ENCODE measurements at places on chromosomes 1 and 21.

- no peak for DNase-seq
Observed at GRCh38 chr1:71339238-71339637, 258.4 kb upstream of the ZRANB2 start.

GRCh38 chr1:183810756-183811544, 6.0 kb downstream of the RGL1 start:
- no peak for DNase-seq

DNA sequence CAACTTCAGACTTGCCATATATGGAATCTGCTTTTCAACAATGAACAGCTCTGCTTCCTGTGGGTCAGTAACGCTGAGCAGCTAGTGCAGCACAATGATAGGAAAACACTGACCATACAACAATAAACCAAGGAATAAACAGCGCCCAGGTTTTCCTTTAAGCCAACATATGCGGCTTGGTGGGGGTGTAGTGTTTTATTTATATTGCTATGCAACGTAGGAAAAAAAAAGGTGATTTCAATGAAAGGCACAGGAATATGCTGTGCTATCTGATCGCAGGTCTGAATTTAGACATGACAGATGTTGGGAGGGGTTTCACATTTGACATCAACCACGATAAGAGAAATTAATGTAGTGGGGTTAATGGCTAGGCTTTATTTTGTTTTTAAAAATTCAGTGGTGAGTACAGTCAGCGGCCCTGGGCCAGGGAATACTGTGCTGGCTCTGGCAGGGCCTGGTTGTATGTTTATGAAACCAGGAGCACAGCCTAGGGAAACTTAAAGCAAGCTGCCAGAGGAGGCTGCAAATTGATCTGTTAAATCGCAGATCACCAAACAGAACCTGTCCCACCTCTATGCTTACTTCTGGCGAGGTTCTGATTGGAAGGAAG, 4.3 kb downstream of the TSPAN2 start:
- no peak for DNase-seq

DNA sequence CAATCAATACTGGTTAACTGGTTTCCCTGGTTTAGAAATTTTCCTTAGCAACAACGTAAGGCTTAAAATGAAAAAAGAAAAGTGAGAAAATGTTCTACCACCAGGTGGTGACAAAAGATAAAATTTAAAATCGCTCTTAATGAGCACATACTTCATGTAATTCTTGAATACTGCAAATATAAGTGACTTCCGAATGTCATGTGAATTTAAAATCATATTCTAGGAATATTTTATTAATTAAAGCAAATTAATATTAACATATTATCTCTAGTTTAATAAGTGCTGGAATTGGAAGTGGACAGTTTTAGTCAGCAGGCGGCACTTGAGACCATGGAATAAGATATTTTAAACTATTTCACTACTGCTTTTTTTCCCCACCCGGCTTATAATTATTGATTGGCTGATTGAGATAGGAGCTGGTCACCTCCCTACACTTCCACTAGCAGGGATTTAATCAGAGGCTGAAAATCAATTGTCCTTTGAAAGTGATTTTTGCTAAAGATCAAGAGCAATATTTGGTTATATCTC, 5.0 kb upstream of the ADAMTS1 start:
- peak; percentile 56 for DNase-seq

DNA sequence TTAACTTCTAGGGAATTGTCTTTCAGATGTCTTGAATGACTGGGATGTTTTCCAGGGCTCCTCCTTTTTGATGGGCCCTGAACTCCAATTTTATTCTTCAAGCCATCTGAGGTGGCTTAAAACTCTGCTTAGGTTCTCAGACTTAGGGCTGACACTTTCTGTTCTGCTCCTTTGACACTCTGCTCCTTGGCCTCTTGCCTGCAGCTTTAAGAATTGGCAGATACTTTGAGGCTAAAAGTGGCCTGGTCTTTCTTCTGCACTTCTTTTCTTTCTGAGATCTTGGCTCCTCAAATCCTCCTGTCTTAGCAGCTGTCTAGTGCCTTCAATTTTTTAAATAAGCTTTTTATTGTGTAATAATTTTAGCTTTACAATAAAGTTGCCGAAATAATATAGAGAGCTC, 294.6 kb downstream of the RPS6KC1 start:
- no peak for DNase-seq

DNA sequence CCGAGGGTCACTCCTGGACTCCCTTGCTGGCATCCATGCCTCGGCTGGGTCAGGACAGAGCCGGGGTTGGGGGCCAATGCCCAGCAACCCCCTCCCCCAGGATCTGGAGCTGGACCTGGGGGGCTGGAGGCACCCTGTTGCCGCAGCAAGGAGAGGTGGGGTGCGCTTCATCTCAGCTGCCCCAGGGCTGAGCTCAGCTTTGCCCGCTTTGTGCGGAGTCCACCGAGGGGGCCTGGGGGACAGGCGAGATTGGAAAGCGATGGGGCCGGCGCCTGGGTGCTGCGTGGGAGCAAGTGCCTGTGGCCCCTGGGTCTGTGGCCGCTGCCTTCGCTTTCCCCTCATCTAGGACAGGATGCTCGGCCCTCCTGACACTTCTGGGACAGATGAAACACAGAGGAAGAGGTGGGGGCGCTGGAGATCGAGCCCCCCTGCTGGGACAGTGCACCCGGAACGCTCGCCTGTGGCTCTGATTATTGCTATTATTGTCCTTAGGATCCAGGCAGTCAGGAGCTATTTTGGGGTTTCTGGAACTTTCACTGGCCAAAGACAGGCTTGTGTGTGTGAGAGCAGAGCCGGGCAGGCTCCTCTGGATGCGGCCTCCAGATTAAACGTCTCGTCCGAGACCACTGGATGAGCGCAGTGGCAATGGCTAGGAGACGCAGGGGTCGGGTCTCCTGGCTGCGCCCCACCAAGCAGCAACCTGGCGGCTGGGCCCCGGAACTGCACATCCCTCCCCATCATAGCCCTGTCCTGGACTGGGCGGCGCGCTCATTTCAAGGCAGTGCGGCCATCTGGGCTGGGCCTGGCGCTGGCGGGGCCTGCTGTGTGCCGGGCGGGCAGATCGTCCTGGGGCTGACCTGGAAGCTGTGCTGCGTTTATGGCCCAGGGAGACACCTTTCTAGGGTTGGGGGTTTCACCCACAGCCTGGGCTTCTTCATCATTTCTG, 13.8 kb downstream of the PRDM16 start:
- no peak for DNase-seq

- DNase-seq = no peak
Observed at GRCh38 chr1:185871627-185872150, 137.5 kb downstream of the HMCN1 start.

GRCh38 chr1:157482717-157483116, 69.6 kb downstream of the FCRL5 start:
- no peak for DNase-seq

GRCh38 chr1:29208442-29208841, 22.3 kb downstream of the MECR start:
- DNase-seq = no peak

DNA sequence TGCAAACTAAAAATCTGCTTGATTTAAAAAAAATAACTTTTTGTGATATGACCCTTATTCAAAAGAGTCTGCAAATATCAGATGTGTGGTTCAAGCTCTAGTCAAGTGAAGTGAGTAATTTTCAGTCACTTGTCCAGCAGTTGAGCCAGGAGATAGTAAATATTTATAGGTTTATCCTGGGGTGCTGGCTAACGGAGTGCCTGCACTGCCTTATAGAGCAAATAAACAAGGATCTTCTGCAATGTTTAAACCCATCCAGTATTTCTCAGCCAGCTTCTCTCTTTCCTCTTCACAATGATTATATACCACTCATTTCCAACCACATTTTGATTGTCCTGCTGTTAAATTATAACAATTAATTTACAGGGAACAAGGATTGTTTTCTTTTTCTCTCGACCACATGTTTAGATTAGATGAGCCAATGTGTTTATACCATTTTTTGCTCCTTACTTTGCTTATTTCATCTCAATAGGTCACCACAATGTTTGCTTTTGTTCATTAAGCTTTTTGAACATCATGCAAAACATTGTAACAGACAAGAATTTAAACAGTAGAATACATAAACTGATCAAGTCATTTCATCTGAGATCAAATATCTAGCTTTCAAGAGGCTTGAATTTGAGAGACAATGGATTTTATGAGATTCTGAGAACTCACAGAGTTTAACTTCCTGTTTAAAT, 60.3 kb upstream of the GREM2 start:
- no peak for DNase-seq

- no peak for DNase-seq
Observed at GRCh38 chr1:110097507-110098221, 14.6 kb upstream of the UBL4B start.

GRCh38 chr1:227134686-227135314, 183.5 kb downstream of the CDC42BPA start:
- DNase-seq = no peak

GRCh38 chr1:248860007-248860406, 1.1 kb upstream of the ZNF692 start:
- DNase-seq = peak; percentile 2

DNA sequence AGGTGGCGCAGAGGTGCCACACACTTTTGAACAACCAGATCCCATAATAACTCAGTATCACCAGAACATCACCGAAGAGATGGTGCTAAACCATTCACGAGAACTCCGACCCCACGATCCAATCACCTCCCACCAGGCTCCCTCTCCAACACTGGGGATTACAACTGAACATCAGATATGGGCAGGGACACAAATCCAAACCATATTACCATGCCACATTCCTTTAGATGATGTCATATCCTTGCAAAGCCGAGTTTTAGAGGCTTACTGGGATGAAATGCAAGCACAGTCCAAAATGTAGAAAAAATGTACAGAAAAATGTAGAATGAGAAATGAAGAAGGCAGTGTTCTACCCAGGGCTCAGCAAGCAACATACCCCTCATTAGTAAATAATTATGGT, 64.7 kb downstream of the SGIP1 start:
- DNase-seq = no peak

GRCh38 chr1:169090308-169090899, 16.1 kb upstream of the ATP1B1 start:
- DNase-seq = no peak

DNA sequence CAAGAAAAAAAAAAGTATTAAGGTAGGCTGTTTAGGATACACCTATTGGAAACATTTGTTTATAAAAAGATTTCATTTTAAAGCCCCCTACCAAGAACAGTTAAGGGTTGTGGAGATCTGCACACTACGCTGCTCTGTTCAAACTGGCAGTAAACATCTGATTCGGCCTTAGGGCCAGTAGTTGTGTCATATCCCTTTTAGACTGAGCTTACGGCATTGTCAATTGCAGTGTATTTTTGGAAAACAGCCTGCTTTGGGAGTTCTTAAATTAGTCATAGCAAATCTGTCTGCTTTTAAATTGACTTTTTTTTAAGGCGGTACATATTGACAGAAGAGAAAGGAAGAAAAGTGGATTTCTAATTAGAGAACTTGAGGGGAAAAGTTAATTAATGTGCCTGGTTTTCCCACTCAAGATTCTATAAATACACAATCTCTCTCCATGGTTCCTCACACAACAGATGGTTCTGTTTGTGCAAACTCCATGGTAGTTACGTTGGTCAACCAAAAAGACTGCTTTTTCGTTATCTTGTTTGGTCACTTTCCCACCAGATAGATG, 1.7 kb upstream of the ELK4 start:
- no peak for DNase-seq

GRCh38 chr1:228096416-228097332, 6.5 kb downstream of the C1orf35 start:
- DNase-seq = no peak

DNA sequence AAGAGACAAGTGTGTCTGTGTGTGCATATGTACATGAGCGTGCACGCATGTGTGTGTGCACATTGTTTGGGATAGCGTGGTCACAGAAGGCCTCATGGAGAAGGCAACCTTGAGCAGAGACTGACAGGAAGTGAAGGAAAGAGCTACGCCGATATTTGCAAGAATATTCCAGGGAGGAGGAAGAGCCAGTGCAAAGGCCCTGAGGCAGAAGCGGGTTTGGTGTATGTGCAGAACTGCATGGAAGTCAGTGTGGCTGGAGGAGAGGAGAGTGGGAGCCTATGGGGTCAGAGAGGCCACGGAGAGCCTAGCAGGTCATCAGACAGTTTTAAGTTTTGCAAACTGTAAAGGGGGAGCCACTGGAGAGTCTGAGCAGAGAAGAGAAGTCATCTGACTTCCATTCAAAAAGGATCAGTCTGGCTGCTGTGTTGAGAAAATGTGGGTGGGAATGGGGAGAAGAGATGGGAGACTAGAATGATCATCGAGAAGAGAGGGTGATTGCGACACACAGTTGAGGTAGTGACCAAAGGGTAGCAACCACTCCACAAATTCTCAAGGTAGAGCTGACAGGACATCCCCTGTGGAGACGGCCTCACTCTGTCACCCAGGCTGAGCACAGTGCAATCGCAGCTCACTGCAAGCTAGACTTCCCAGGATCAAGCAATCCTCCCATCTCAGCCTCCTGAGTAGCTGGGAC, 3.9 kb downstream of the CELA2B start:
- no peak for DNase-seq

GRCh38 chr1:41632781-41633575, 148.5 kb upstream of the EDN2 start:
- DNase-seq = no peak

DNA sequence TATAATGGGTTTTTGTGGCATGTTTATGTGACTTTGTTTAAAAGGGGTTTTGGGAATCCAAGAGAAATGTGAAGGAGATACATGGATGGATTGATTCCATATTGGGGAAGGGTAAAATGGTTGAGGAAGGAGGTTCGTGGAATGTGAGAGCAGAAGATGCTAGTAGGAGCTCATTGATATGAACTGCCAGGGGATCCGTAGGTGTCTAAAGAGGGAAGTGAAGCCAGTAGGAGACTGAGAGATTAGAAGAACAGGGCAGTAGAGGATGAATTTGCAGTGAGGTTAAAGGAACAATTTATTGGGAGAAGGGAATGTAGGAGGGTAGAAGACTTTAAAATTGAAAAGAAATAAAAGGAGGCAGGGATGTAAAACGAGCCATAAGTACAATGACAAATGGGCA, 252.6 kb downstream of the GPR52 start:
- DNase-seq = no peak

- no peak for DNase-seq
Observed at GRCh38 chr1:109924316-109924715, 13.7 kb downstream of the CSF1 start.

DNA sequence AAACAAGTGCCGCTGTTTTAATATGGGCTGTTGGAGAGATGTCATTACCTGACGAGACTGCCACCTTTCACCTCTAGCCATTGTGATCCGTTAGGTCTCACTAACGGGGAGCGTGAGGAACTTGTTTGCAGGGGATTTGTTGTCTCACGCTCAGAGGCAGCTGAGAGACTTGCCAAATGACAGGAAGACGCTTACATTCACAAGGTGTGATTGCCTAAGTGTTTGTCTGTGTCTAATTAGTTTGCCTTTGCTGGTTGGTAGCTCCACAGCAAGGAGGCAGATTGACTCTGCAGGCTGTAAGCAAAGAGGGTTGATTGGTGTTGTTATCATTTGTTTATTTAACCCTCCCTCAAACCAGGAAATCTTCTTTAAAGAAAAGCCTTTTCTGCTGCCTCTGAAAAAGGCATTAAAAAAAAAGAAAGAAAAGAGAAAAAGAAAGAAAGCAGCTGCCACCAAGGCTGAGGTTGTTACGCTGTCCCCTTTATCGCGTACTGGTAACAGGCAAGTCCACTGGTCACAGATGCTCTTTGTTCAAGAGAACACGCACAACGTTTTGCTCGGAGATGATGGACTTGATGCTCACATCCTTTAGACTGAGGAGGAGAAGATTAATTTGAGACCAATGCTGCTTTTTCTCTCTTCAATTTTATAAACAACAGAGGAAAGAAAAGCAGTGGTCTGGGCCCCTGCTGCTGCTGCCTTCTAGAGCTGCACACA, 203.9 kb downstream of the ZNF326 start:
- peak; percentile 45 for DNase-seq
